CD4-positive, alpha-beta T cell treated with Interleukin-17A for 1 hour (primary cell): ENCODE measurements at places on chromosomes 2 and 18.

DNA sequence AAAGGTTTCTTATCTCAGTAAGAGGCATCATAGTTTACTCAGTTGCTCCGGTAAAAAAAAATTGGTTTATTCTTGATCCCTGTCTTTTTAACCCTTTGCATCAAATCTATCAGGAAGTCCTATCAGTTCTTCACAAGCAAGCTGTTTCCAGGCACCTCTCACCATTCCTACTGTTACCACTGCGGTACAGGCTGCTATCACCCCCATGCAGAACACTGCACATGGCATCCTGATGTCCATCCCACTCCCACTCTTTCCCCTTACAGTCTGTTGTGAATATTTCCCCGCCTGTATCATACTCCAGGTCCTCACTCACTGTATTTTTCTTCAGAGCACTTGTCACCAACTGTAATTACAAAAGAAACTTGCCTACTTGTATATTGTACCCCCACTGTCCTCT is 5.3 kb upstream of the CNRIP1 start:
- DNase-seq, result no peak

- no peak for DNase-seq
These were observed 41.8 kb downstream of the PTCD3 start for GRCh38 chr2:86147793-86148192.

- no peak for DNase-seq
These were observed 58.9 kb downstream of the ANKMY1 start for GRCh38 chr2:240498958-240499260.

- no peak for DNase-seq
These were observed 323.1 kb downstream of the RBM43 start for GRCh38 chr2:150938527-150938926.

DNA sequence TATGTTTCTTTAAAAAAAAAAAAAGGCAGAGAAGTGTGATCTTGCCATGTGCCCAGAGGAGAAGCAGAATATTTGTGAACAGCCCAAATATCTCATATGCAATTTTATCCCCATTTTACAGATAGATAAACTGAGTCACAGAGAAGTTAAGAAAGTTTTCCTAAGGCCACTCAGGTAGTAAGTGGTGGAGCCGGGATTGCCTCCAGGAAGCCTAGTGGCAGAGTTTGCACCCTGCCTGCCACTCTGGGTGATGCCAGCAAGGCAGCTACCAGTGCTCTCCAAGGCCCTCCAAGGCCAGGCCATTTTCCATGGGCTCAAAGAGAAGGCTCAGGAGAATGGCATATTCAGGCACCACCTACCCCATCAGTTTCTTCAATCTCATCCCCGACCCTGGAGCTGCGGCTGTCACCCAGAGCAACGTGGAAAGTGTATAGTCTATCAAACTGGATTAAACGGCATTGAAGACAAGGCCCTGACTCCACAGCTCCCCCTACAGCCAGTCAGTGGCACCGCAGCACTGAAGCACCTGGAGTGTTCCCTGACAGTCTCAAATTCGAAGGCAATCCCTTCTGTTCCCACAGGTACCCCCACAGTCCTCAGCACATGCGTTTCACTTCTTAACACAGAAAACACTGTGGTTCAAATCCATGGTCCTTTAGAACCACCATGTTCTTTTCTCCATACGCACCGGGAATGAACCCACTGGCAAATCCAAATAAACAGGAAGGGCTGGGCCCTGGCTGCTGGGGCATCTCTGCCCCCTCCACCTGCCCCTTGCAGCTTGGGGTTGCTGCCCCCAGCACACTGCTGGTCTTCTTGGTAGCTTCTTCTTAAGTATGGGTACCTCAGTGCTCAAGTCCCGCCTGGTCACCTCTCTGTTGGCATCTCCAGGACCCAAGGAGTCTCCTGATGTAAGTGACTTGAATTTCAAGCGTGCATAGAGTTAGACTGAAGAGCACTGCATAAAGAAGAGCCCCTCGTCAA is 175.3 kb downstream of the INHBB start:
- no peak for DNase-seq

DNA sequence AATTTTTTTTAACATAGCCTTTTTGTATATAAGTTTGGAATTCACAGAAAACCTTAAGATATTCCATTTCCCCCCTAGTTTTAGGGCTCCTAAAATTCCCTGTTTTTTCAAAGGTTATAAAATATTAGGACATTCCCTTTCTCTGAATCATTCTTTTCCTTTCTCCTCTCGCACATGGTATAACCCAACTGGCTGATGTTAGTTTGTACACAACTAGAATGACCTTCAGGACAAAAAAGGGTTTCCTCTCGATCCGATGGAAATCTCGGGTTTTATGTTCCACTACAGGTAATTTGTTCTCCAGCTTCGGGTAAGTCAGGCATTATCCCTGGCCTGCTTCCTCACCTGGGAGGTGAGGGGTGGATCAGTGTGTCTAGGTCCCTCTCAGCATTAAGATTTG is 215.1 kb downstream of the LDLRAD4 start:
- DNase-seq, result no peak

- no peak for DNase-seq
These were observed 32.7 kb downstream of the VSNL1 start for GRCh38 chr2:17573085-17573803.

- DNase-seq, result no peak
These were observed 40.7 kb downstream of the TCF7L1 start for GRCh38 chr2:85173909-85174308.
